Right hindlimb (tissue), 1 donor: ENCODE measurements at places on chromosomes 4 and X.

- DNase-seq: no peak
Measured at GRCh38 chr4:31187979-31188378, 467.8 kb downstream of the PCDH7 start.

GRCh38 chr4:40924096-40924792 lies 174.5 kb downstream of the NSUN7 start:
- peak; percentile 62 for DNase-seq

- no peak for DNase-seq
Measured at GRCh38 chrX:117910216-117910615, 206.4 kb downstream of the KLHL13 start.

GRCh38 chrX:17414839-17415238 lies 39.8 kb downstream of the NHS start:
- DNase-seq: peak; percentile 24

- DNase-seq: no peak
Measured at GRCh38 chrX:106220177-106220576, 52.1 kb downstream of the PWWP3B start.

- DNase-seq: no peak
Measured at GRCh38 chrX:68789966-68790365, 38.9 kb upstream of the EFNB1 start.

GRCh38 chr4:40335525-40335894 lies 377 bp downstream of the CHRNA9 start:
- no peak for DNase-seq

DNA sequence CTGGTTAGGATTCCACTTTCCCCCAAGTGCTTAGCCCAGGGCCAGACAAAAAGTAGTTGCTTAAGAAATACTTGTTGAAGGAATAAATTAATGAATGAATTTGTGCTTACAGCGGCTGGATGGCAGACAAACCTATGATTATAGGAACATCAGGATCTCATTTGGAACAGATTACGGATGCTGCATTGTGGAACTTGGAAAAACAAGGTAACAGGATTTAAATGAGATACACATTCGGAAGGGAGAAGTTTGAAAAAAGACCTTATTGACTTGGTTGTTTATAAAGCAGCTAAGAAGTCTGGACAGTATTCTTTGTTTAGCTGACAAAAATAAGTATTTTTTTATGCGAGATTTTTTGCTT lies 572 bp downstream of the EXOSC9 start:
- DNase-seq: no peak

DNA sequence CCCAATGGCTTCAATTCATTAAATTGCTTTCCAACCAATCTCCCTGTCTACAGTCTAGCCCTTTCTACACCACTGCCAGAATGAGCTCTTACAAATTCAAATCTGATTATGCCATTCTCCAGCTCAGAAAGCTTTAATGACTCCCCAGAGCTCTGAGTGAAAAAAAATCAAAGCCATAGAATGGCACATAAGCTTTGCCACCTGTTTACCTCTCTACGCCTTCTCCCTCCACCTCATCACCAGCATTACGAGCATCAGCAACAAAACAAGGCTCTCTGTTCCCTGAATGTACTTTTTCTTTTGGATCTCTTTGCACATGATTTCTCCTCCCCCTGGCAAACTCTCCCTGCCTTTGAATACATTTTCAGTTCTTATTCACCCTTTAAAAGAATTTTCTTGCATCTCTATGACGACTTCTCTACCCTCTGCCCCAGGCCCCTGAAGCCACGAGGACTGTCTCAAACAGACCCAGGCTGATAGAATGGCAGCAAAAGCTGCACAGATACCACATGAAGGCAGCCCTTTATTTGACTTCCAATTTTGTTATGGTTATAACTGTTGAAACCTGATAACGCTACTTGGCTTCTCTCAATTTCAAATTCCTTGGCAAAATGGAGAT lies 516.0 kb downstream of the PCDH7 start:
- no peak for DNase-seq

DNA sequence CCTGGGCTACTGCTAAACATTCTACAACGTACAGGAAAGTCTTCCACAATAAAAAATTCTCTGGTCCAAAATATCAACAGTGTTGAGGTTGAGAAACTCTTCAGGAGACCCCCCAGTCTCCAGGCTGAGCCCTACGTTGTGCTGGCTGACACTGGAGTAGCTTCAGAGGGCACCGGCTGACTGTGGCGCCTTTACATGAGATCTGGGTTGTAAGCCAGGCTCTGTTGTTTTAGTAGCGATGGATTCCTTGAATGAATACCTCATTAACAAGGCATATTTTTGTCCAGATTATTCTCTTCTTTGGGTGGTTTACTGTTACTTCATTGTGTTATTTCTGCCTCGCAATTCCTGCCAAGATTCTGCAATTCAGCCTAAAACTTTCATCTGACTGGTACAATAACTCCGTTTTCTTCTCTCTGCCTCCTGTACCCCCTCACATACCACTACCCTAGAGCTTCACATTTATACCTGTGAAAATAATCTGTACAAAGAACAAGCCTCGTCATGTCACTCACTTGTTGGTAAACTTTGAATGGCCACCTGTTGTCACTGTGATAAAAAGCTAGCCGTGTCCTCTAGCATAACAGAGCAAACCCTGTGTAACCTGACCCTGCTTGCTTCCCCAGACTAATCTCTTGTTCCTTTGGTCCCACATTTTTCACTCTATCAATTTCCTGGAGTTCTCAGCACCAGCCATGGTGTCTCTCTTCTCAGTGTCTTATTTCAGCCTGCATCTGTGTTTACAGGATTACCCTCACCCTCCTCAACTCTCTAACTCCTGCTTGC lies 1476.1 kb upstream of the TENM3 start:
- no peak for DNase-seq

GRCh38 chr4:24278693-24279092 lies 305.7 kb downstream of the DHX15 start:
- DNase-seq: no peak

GRCh38 chrX:150405576-150405975 lies 42.5 kb downstream of the MAMLD1 start:
- DNase-seq: no peak

- DNase-seq: peak; percentile 50
Measured at GRCh38 chr4:57214654-57215411, 104.6 kb upstream of the IGFBP7 start.

GRCh38 chr4:59091146-59092142 lies 1981.3 kb upstream of the IGFBP7 start:
- no peak for DNase-seq

DNA sequence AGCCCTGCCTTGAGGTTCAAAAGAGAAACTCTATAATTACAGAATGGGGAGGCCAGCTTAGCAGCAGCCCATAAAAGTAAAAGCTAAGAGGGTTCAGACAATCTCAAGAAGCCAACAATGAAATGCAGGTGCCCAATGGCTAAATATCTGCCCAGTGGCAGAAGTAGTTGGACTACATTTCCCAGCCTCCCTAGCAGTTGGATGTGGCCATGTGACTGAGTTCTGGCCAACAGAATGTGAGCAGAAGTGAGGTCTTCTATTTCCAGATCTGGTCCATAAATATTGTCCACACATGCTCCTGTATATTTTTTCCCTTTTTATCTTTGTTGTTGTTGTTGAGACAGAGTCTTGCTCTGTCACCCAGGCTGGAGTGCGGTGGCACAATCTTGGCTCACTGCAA lies 127.9 kb upstream of the NHS start:
- no peak for DNase-seq

- DNase-seq: no peak
Measured at GRCh38 chr4:90128961-90129495, 1.8 kb downstream of the CCSER1 start.

DNA sequence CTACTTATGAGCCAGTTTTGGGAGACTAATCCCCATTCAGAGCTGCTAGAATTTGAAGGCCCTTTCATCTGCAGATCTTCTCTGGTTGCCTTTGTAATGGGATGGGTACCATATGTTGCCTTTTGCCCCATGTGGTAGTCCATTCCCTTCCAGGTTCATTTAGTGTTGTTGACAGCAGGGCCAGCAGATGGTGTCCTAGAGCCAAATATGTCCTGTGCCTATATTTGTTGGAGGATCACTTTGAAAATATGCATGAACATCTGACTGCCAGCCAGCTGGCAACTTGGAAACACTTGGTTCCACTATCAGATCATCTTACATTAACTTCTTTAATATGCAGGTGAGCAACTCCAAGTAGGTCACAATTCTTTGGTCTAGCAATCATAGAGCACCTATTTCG lies 30.4 kb downstream of the CFAP299 start:
- peak; percentile 68 for DNase-seq

DNA sequence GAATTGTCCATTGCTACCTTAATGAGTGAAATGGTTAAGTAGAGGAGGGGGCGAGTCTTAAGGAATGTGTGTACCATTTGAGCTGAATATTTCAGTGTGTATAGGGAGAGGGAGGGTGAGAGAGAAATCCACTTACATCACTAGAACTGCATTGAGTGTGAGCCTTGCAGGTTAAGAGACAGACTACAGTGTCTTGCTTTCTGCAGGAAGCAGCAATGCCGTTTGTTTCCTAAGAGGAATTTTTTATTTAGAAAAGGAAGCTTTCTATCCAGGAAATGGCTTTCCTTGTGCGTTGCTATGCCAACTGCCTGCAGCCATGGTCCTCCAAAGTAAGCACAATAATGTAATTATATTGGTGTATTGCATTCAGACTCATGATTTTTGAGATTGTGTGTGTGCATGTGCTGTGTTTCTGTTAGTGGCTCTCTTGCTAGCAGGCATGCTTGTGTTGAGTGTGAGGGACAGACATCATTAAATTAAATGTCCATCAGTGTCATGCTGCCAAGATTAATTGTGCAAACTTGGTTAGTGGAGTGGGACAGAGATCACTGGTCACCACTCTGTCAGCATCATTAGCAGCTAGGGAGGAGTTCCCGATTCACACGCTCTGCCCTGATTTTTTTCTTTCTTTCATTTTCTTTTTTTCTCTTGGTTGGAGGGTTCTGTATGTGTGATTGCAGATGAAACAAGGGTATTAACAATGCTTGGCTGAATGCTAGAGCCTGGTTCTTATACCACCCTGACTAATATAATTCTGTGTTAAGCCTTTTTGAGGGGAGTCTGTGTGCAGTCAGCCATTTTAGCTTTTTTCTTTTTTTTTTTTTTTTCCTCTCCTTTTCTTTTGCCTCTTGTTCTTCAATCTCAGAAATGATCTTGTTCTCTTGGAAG lies 164.3 kb downstream of the RAPGEF2 start:
- DNase-seq: peak; percentile 32

DNA sequence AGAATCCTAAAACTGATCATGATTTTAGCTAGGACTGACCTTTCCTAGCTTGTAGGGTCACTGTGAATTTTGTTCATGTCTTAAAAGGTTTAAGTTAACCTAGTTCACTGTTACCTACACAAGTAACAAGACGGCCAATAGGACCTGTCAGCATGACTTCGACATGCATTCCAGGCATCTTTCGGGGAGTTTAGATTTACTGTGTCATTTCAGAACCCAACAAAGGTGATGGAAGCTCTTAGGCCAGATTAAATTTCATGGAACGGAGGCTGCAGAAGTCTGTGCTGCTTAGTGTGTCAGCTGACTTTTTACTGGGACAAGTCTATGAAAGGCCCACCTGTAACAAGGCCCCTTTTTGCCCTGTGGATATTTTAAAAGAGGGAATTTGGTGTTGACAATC lies 93.1 kb downstream of the GATB start:
- no peak for DNase-seq

DNA sequence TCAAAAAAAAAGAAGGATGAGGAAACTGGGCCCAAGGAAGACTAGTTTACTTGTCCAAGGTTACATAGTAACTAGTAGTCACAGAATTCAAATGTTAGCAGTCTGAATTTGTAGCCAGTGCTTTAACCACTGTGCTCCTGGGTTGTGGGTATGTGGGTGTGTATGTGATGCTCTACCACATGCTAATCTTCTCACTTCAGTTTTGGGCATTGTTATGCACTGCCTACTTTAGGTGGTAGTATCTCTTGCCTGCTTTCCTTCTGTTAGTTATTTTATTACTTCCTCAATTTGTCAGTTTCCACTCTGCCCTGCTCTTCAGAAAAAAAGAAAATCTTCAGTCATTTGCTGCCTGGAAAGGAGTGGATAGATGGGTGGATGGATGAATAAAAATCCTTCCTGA lies 219.2 kb downstream of the RPA4 start:
- DNase-seq: no peak
